ENCODE measurements at places on chromosomes 4 and X. TPM values are rescaled to one million over a fixed set of nuclear protein-coding genes. Genes with fewer than 3 reads are reported as not detected.

Gene GC
- not detected for total RNA-seq

DNA sequence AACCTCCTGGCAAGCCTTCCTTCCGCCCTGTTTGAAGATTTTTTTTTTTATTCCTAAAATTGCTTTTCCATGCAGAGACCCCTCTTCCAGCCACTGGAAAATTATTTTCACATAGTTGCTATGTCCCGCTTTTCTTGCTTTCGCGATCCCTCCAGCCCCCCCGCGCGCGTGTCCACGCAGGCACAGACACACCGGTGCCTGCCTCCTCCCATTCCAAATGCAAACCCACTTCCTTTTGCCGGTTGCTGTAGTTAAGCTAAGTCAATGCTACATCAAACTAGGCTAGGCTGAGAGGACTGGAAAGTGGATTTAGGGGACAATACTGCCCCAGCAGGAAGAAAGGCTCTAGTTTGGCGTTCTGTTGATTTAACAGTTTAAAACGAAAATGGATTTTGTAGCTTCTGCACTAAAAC lies 111.0 kb downstream of the DHX15 start:
- peak; percentile 11 for DNase-seq

GRCh38 chr4:174119830-174120229 lies 163.6 kb downstream of the FBXO8 start:
- no peak for DNase-seq

- DNase-seq, result peak; percentile 70
Observed at GRCh38 chr4:184534511-184535391, 60.4 kb upstream of the IRF2 start.

- DNase-seq, result peak; percentile 42
Observed at GRCh38 chr4:128220286-128221235, 67.1 kb downstream of the PGRMC2 start.

Gene FAM9C
- not detected for total RNA-seq

Gene AFP
- total RNA-seq, result not detected

Gene DACH2
- total RNA-seq, result 0.28 TPM

DNA sequence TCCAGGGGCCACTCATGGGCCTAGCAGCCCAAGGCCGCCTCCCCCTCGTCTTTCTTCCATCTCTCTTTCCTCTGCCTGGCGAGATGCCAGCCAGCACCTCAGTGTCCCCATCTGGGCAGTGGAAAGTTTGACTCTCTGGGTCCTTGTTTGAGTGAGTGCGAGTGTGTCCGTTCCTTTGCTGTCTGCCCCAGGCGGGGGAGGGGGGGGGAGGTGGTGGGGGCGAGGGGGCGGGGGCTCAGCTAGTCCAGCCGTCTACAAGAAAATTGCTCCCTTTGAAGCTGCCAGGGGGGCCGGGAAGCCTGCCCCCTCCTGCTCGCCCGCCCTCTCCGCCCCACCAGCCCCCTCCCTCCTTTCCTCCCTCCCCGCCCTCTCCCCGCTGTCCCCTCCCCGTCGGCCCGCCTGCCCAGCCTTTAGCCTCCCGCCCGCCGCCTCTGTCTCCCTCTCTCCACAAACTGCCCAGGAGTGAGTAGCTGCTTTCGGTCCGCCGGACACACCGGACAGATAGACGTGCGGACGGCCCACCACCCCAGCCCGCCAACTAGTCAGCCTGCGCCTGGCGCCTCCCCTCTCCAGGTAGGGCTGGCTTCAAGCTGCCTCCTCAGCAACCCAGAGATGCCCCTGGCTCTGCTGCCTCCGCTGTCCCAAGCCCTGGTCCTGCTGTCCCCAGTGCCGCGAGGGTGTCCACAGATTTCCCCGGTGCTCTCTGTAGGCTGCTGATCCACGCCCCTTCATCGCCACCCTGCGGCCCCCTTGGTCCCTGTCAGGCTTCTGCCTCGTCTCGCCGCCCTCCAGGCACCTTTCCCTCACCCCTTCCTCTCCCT lies at the start of gene BGN:
Gene BGN, plus strand, starts transcription at position 440 of the 821 bp plus-strand sequence. CDS start 9,652 bp downstream, outside the sequence.
- no peak for DNase-seq

DNA sequence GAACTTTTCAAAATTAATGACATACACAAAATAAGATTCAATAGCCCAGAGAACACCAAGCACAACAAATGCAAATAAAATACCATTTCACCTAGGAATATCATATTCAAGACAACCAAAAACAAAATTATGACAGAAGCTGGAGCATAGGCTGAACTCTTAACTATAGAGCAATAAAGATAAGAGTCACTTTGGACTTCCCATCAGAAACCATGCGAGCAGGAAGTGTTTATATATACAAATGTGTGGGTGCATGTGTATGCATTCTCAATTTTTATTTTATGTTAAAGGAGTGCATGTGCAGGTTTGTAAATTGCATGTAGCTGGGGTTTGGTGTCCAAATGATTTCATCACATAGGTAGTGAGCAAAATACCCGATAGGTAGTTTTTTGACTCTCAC lies 291.6 kb downstream of the ARAP2 start:
- DNase-seq, result no peak

- no peak for DNase-seq
Observed at GRCh38 chr4:3331511-3332394, 38.9 kb downstream of the RGS12 start.

DNA sequence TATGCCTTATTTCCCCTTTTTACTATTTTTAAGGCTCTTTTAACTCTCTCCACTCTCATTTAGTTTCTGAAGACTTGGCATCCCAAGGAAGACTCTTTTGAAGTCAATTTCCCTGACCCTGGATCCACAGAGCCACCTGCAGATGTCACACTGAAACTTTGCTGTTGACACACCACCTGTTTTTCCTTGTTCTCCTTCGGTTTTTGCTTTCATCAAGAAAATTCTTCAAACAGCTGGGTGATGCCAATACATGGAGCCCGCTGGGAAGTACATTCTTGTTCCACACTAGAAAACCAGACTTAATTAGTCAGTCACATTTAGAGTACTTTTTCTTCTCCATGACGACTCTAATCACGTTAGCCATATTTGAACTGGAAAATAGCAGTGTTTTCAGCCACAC lies 293.9 kb downstream of the PDGFC start:
- no peak for DNase-seq

Gene PROM1
- total RNA-seq, result not detected

- peak; percentile 83 for DNase-seq
Observed at GRCh38 chrX:131816551-131817136, 206.5 kb upstream of the STK26 start.

DNA sequence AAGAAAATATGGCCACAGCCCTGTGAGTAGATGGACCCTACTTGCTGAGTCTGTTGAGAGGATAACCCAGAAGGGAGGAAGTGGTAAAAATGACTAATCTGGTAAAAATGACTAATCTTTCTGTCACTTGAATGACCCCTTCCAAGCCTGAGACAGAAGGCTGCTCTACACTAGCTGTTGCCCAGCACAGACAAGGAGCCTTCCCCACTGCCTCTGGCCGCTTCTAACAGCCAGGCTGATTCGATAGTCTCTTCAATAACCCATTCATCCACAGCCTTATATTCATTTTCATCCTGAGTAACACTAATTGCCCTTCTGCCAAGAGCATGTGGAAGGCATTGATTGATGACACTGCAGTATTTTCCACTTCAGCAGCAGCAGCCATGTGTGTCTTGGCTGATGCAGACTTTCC lies 18.4 kb downstream of the MAGEB17 start:
- DNase-seq, result peak; percentile 81

Gene STOX2
- 15.5 TPM for total RNA-seq

Gene RBMXL3
- not detected for total RNA-seq

GRCh38 chr4:107853444-107854355 lies 29.0 kb downstream of the SGMS2 start:
- DNase-seq, result no peak

- no peak for DNase-seq
Observed at GRCh38 chrX:38561951-38562719, 793 bp downstream of the TSPAN7 start.

GRCh38 chrX:137051978-137052642 lies 18.3 kb upstream of the GPR101 start:
- DNase-seq, result peak; percentile 14

DNA sequence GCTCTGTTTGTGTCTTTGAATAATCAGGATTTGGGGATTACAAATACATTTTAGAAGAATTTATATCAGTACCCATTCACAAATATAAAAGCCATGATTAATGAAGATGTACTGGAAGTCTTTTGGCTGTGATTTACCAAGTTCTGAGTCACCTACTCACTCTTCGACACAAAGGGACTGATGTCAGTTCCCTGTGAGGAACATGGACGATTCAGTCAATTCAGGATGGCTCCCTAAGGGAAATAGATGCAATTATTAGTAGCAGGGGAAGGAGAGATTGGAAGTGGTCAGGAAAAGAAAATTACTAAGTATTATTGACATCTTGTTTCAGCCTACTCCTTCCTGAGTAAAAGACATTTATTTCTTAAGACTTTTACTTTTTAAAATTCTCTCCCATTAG lies 550.7 kb upstream of the SLIT2 start:
- DNase-seq, result no peak

DNA sequence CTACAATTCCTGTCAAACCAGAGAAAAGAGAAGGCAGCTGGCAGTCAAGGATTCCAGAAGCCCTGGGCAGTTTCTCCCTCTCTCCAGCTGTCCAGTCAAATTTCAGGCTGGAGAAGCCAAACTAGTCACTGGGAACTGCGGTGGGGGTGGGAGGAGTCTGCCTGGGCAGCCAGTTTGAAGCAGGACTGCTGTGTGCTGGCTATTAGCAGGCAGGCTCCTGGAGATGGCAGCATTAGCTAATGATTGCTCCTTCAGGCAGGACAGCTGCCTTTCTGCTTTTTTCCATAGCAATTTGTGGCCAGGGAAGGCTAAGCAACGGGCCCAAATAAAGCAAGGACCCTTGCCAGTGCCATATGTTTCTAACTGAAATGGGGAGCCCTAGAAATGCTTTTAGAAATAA lies 44.7 kb upstream of the FGF13 start:
- peak; percentile 37 for DNase-seq

- no peak for DNase-seq
Observed at GRCh38 chrX:2425286-2426071, 75.3 kb downstream of the DHRSX start.

Gene FDCSP
- not detected for total RNA-seq

Gene ZCCHC18
- 0.51 TPM for total RNA-seq

GRCh38 chr4:68907245-68907644 lies 44.4 kb downstream of the UGT2A3 start:
- no peak for DNase-seq

- DNase-seq, result no peak
Observed at GRCh38 chrX:20455001-20455400, 188.3 kb upstream of the RPS6KA3 start.

DNA sequence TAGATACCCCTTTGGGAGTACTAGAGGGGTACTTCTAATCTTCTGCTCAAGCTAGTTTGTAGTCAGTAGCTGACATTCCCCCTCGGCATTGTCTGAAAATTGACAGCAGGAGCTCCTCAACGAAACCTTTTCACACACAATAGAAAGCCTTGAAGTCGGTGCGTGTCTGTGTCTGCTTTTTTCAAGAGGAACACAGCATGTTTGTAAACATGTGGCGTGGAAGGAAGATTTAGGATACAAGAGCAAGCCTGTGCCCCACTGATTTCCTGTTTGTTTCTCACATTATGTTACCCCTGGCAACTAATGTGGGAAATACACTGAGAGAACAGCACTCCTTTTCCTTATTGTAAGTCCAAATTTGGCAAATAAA lies 252.6 kb downstream of the ANKRD50 start:
- DNase-seq, result no peak

Gene ADAM29
- not detected for total RNA-seq

- peak; percentile 0 for DNase-seq
Observed at GRCh38 chr4:36921476-36922216, 322.9 kb upstream of the NWD2 start.

Gene DCAF4L1
- total RNA-seq, result 0.17 TPM

- no peak for DNase-seq
Observed at GRCh38 chr4:150235317-150235716, 157.1 kb downstream of the DCLK2 start.

DNA sequence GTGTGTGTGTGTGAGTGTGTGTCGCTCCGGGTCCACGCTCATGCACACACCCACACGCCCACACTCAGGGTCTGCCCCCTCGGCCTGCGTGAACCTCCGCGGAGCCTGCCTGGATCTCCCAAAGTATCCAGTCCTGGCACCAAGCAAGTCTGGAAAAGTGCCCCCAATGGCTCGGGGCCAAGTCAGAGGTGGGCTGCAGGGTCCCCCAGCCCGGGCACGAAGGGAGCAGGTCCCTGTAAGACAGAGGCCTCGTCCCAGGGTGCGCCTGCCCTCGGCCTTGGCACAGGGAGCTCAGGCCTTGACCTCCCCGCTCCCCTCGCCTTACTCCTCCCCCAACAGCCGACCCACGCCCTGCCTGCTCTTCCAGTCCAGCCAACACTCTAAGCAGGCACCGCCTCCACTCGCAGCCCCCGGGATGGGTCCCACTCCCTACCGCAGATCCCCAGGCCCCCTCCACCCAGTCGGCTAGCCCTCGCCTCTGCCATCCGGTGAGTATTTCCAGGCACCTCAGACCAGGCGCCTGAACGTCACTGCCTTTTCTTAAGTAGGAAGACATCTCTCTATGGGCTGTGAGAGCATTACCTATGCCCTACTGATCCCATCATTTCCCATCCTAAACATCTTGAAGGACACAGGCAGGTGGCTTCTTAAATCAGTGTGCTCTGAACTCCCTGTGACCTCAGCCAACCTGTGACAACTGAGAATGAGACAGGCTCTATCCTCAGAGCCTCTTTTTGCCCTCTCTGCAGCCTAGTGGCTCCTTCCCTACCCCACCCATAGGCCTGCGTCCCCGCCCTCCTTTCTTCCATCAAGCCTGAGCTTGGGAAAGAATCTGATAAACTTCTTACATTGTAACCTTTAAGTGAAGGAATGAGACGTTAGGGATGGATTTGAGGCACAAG lies 704 bp downstream of the FAM114A1 start:
- DNase-seq, result peak; percentile 23

Gene WAS
- total RNA-seq, result not detected

- no peak for DNase-seq
Observed at GRCh38 chrX:12494400-12495138, 296.6 kb upstream of the PRPS2 start.

DNA sequence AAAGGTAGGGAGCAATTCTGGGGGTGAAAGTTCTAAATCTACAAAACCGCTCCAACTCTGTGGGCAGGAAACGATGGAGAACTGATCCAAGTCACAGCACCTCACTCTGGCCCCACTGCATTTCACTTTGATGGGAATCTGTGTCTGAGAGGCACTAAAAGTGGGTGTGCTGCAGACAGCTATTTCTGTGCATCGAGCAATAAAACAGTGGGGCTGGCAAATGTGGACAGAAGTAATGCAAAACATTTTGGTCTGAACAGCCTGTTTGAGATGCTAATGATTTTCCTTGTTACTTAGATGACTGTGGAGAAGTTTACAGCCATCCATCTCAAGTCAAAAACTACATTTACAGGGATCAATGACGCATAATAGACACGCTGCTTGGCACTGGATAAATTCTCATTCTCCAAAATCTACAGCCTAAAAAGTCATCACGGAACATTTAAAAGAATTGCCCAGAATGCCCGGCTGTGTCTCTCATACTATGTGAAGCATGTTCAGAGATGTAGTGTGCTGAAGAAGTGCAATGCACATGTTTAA lies 1671.6 kb upstream of the TENM3 start:
- no peak for DNase-seq

- DNase-seq, result no peak
Observed at GRCh38 chr4:7855731-7856130, 83.9 kb downstream of the AFAP1 start.
